NCI-H2081 treated with DMSO at 0.1 percent for 48 hours (cell line): ENCODE measurements at places on chromosomes 2 and 18.

GRCh38 chr2:81523344-81523743 is 1218.8 kb upstream of the LRRTM1 start:
- no peak for DNase-seq

DNA sequence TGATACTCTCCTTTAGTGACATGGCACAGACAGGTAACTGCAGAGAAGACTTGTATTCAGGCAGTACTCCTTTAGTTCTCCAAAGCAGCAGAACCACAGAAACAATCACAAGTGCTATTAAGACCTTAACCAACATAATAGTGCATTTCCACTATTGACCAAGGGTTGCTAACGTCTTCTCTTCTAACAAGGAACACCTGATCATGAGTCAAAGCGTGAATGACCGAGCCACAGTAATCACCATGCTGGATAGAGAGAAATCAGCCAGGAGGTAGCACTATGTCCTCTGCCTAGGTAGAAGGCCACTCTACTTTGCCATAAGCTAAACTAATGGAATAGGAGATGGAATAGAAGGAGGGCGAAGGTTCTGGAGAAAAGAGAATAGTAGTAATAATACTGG is 161.0 kb downstream of the ANKRD44 start:
- DNase-seq = no peak

DNA sequence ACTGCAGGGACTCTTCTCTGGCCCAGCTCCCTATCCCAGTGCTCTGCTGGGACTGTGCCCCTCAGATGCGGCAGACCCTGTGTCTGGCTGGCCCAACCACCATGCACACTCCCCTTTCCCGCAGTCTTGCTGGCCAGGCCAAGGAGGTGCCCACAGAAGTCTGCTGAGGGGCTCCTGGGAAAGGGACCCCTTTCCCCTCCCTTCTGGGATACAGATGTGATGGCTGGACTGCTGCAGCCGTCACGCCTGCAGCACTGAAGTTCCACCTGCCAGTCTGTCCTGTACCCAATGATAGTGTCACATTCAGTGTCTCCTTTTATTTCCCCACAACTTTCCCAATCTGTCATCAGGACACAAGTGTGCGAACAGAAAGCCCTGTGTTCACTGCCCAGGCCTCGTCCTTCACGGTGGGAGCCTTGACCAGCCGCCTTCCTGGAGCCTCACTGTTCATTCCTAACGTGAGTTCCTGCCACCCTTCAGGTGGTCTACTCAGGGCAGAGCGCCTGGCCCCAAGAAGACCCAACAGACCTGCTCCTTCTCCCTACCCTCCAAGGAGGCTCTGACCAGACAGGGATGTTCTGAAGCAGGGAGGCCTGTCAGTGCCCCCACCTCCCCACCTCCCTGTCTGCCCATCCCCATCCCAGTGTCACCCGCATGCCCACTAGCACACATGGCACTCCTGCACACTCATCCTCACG is 47.1 kb downstream of the ANKMY1 start:
- DNase-seq = no peak

- no peak for DNase-seq
These were observed 158.8 kb downstream of the ESCO1 start for GRCh38 chr18:21441670-21442069.

- DNase-seq = no peak
These were observed 156.1 kb downstream of the LDLRAD4 start for GRCh38 chr18:13374468-13375301.

DNA sequence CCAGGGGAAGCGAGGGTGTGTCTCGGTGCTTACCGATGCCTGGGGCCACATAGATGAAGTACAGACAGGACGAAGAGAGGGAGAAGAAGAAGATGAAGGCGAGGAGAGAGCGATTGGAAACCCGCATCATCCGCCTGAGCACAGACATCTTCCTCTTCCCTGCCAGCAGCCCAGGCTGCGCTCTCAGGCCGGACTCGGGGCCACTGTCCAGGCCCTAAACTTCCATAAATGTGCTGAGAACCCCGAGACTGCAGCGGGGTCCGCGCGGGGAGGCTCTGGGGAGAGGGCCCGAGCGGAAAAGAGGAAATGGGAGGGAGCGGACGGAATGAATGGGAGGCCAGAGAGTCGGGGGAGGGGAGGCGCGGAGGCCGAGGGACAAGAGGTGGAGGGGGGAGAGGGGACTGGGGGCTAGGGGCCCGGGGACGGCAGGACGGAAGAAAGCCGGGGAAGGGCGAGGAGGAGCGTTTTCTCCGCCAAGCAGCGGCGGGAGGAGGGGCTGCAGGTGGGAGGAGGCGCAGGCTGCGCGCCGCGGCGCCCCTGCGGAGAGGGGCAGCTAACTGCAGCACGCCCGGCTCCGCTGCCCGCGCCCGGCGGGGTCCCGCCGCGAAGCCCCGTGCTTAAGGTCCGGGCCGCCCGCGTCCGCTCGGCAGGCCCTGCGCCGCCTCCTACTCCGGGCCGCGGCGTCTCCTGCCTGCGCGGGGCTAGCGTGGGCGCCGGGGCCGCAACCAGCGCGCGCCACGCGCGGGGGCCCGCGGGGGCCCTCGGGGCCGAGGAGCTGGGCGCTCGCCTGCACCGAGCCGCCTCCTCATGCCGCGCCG is at the start of gene B4GALT6:
B4GALT6 (minus strand) TSS at position 303 of the 818 bp plus-strand sequence; CDS start at position 148, 155 bp downstream.
- no peak for DNase-seq

DNA sequence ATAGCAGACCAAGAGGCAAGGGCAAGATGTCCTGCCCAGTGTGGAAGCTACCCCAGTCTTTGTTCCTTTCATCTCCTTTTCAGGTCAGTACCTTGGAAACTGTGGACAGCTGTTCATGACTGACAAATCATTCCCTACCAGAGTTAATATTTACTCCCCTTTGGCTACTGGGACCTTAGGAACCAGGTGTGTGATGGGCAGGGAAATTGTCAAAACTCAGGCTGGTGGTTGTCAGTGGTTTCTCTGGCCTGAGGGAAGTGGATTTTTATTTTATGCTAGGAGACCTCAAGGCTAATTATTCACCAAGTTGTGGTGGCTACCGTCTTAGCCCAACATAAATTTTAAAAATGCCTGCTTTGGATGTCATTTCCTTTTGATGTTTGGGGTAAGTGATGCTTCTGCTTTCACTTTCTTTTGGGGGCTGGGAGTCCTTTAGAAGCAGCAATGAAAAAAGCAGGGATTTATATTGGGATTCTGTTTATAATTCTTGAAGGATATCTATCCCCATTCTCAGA is 119.3 kb downstream of the SETBP1 start:
- no peak for DNase-seq
